ENCODE measurements at places on chromosomes 1 and 21.

GRCh38 chr1:230301822-230302221, 124.3 kb downstream of the PGBD5 start:
- no peak for DNase-seq

GRCh38 chr1:161261261-161262235, 3.0 kb downstream of the PCP4L1 start:
- no peak for DNase-seq

DNA sequence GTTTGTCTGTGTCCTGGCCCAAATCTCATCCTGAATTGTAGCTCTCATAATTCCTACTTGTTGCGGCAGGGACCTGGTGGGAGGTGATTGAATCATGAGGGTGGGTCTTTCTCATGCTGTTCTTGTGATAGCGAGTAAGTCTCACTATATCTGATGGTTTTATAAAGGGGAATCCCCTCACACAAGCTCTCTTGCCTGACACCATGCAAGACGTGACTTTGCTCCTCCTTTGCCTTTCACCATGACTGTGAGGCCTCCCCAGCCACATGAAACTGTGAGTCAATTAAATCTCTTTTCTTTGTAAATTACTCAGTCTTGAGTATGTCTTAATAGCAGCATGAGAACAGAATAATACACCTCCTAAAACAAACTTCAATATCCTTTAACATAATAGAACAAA, 1065.6 kb downstream of the PLA2G4A start:
- no peak for DNase-seq

DNA sequence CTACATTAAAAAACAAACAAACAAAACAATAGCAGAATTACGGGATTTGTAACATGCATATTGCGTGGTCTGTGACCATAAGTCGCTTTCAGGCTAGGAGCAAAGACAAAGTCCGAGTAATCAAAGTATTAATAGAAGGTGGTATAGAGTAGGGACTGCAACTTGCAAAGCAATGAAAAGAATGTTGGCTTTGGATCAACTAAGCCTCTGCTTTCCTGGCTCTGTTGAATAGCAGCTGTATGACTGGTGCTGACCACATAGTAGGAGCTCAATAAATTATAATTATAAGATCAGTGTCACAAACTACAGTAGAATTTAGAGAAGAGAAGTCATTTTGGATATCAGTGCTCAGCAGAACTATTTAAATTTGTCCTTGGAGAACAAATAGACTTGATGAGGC, 586.4 kb downstream of the DPYD start:
- DNase-seq, result peak; percentile 96

- no peak for DNase-seq
Measured at GRCh38 chr1:234844479-234845031, 234.6 kb upstream of the IRF2BP2 start.
